ENCODE measurements at places on chromosomes 1 and 21.

GRCh38 chr1:183810121-183810520, 5.2 kb downstream of the RGL1 start:
- no peak for DNase-seq

DNA sequence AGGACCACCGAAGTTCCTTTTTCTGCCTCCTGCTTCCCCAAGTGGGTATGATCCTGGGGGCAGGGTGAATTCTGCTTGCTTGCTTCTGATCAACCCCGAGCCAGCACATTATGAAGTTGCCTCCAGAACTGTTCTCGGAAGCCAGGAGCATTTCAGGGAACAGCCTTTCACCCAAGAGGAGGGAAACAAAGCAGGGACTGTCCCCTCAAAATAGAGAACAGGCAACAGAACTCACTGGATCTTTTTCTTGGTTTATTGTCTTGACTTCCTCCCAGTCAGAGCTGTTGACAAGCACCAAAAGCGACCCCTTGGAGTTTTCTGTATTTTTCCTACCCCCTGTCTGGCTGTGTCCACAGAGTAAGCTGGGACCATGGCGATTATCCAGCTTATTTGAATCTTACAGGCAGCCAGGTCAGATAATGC, 258.3 kb upstream of the SGIP1 start:
- no peak for DNase-seq

DNA sequence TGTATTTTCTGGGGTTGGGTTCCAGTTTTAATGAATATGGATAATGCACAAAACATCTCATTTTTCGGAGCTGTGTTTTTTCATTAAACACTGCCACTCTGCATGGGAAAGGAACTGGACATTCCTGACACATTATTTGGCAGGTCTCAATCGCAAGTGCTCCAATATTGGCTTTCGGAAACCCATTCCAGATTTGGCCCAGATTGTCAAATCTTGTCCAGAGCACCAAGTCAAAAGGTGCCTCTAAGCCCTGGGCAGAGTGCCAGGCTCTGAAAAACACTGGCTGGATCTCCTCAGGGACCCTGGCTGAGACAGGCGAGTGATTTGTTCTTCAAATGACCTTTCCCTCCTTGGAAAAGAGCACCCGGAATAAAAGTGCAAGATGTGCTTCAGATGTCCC, 68.4 kb upstream of the MRPS6 start:
- DNase-seq: no peak

- DNase-seq: no peak
Measured at GRCh38 chr1:117061986-117062415, 1.9 kb downstream of the TTF2 start.

DNA sequence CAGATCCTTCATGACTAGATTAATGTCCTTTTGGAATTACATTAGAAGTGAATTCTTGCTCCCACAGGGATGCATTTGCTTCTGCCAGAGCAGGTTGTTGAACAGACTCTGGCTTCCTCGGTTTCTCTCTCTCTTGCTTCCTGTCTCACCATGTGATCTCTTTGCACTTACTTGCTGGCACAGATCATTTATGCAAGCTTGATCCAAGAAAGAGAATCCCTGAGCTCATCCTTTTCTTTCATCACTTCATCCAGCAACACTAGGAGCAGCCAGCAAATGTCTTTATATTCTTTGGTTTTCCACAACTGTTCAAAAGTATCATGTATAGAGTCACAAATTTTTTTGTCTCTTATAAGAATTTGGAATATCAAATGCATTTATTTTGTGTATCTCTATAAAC, 313.5 kb downstream of the ZNF326 start:
- DNase-seq: no peak

GRCh38 chr1:152699746-152700145, 1.6 kb downstream of the LCE2A start:
- DNase-seq: no peak

DNA sequence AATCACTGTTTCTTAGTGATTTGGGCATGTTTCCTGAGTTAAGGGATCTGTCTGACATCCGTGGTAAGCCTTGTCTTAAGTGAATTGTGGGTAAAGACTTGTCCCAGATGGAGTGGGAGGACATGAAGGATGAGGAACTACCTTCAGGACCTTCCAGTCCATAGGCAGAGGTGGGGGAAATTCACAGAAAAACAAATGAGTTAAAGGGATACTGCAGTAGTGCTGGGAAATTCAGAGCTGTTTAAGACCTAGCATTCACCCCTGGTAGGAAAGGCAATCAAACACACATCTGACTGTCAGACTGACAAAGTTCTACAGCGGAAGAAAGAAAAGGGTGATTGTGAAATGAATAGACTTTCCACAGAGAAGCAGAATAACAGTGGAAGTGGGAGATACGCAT, 3.0 kb downstream of the GNAT2 start:
- no peak for DNase-seq

- no peak for DNase-seq
Measured at GRCh38 chr1:185834371-185834905, 100.2 kb downstream of the HMCN1 start.

- no peak for DNase-seq
Measured at GRCh38 chr1:166698771-166699170, 140.5 kb upstream of the POGK start.

DNA sequence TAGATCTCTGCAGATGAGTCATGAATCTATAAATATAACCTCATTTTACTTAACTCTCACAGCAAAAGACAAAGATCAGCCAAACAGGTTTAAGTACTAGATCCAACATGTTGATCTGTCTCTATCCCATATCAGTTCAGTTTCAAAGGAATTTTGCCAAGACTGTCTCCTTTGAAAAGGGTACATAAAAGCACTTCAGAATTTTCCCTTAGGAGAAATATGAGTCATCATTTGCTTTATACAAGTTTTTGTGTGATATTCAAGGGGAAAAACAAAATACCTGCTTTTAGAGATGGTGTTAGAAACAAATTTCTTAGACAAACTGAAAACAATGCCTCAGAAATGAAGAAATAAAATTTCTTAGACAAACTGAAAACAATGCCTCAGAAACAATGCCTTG, 73.5 kb upstream of the LRRC7 start:
- no peak for DNase-seq

GRCh38 chr1:56551691-56552090, 27.7 kb downstream of the PLPP3 start:
- DNase-seq: no peak

- peak; percentile 59 for DNase-seq
Measured at GRCh38 chr1:232669981-232670747, 40.2 kb upstream of the SIPA1L2 start.

- peak; percentile 36 for DNase-seq
Measured at GRCh38 chr1:77143529-77144121, 75.6 kb downstream of the PIGK start.

DNA sequence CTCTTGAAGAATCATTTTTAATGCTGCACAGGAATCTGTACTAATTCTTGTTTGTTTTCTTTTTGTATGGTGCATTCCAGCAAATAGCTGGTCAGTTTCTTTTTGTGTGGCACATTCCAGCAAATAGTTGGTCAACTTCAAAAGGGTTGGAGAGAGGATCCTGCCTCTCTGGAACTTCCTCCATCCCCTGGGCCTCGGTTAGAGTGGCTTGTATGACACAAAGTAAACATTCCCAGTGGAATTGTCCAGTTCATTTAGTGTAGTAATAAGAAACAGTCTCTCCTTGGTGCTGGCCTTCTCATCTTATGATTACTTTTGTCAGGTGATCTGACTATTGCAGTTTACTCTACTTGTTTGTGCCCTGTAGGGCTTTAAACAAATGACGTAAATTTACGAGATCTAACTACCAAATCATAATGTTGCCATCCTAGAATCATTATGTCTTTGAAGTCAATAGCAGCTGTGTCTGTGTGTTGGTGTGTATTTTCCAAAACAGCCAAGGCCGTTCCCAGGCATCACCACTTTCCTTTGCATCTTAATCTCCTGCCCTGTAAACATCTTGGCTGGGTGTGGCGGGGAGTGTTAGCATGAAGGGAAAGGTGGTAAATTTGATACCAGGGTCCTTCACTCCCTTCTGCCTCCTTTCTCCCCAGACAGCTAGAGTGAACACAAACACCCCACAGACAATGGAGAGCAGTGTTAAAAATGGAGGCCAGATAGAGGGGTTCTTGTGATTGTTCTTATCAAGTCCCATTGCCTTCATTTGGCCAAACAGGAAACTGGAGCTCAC, 77.9 kb downstream of the CDC7 start:
- DNase-seq: no peak

GRCh38 chr1:216815260-216816131, 92.3 kb upstream of the ESRRG start:
- DNase-seq: no peak

DNA sequence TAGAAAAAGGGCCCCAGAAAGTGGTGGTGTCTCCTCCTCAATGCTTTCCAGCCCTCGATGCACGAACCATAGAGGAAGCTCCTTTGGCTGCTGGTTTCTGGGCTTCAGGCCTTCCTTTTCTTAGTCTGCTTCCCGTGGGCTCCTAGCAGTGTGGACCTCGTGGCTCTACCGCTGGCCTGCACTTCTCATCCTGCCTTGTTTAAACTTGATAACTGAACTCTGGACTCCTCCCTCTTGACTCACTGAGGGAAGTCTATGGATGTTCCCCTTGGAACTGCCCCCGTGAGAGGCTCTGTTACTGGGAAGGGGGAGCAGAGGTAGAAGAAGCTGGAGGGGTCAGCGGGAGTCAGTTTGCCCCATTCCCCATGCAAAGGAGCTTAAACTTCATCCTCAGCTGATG, 75.3 kb upstream of the WDR26 start:
- DNase-seq: no peak

GRCh38 chr1:108028841-108029388, 63.9 kb upstream of the VAV3 start:
- DNase-seq: no peak

DNA sequence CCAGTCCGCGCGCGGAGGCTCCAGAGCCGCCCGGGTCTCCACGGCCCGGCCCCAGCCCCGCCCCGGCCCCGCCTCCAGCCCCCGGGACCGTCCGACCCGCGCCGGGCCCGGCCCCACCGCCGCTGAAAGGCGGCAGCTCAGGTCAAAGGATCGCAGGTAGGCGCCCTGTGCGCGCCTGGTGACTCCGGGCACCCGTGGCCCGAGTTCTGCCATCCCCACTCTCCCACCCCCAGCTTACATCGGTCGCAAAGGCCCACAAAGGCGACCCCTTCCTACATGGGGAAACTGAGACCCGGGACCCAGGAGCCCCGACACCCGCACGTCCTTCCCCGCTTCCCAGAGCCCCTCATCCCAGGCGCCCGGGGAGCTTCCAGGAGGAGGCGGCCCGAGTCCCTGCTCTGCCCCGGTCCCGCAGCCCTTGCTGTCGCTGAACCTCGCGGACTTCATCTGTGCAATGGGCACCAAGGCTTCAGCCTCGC, at the start of gene TMEM200B:
Gene TMEM200B, minus strand, starts transcription at position 17 of the 479 bp plus-strand sequence. CDS start 2,075 bp downstream, outside the sequence.
- no peak for DNase-seq

DNA sequence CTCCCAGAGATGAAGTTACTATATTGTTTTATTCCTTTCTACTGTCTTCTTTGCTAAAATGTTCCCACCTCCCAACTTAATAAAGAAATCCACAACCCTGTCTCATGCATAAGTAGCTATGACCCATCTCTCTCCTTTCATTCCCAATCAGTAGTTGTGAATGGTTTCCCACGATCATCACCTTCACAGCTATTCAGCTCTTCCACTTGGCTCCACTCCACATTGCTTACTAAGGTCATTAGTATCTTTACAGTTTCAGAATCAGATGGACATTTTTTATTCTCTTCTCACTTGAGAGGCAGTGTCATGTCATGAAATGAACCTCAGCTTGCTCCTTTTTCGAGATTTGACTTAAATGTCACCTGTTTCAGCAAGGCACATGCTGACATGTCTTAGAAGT, 47.1 kb upstream of the COG2 start:
- no peak for DNase-seq

GRCh38 chr1:95233319-95233736, 682 bp upstream of the RWDD3 start:
- peak; percentile 30 for DNase-seq

DNA sequence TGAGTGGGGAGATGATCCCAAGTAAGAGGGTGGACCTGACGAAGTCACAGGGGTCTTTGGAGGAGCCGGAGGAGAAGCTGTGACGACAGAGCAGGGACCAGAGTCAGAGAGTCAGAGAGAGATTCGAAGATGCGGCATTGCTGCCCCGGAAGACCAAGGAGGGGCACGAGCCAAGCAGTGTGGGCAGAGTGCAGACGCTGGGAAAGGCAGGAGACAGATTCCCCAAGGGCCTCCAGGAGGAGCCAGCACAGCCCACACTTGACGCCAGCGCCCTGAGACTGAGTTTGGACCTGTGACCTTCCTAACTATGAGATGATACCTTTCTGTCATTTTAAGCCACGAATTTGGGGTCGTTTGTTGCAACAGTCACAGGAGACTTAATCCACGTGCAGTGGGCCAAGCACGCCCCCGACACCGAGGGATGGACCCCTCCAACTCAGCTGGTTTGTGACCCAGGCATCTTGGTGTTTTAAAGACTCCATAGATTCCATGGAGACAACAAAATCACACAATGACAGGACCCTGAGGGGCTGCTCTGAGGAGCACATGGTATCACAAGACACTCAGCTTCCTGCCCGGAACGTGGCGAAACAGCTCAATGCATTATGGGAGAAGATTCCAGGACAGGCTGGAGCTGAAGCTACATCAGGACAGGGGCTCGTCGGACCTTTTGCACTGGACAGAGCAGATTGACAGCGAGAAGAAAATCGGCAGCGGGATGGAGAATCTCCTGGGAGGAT, 11.0 kb upstream of the TFF1 start:
- no peak for DNase-seq

DNA sequence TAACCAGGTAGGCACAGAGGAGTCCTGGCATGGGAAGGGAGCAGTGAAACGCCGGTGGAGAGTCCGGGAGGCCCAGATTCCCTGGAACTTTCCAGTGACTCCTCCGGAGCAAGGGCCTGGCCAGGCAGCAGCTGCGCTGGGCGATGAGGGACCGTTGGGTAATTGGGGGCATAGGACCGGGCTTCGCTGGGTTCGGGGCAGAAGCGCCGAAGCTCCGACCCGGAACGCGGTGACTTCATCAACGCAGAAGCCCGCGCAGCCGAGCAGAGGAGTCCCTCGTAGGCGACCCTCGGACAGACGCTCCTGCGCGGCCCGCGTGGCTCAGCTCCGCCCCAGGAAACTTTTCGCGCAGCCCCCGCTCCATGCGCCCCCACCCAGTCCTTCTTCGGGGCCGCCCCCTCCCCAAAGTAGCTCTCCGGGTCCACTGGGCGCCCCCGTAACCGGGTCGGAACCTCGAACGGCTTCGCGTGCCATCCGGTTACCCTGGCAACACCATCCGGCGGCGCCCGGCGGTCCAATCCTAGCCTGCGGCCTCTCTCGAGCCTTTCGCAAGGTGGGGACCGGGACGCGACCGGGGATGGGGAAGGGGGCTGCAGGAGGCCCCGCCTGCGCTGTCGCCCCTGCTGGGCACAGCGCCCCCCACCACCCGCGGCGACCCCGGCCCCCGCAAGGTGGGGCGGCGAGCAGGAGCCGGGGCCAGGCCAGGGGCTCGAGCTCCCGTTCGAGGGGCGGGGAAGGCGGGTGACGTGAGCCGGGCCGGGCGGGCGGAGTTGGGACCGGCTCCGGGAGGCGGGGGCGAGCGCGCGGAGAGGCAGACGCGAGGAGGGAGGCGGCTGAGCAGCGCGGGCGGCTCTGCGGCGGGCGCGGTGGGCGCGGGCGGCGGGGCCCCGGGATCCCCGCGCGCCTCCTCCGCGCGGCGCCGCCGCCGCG, at the start of gene AJAP1:
Gene AJAP1, plus strand, starts transcription at position 814 of the 930 bp plus-strand sequence. CDS start 817 bp downstream, outside the sequence.
- no peak for DNase-seq

GRCh38 chr1:245987997-245988392, 519.1 kb downstream of the SMYD3 start:
- DNase-seq: no peak

All from dermis blood vessel endothelial cell (primary cell).